Uterus (tissue), 4 donors: ENCODE measurements at places on chromosomes 2 and 18. TPM values are rescaled to one million over a fixed set of nuclear protein-coding genes. Genes with fewer than 3 reads are reported as not detected.

DNA sequence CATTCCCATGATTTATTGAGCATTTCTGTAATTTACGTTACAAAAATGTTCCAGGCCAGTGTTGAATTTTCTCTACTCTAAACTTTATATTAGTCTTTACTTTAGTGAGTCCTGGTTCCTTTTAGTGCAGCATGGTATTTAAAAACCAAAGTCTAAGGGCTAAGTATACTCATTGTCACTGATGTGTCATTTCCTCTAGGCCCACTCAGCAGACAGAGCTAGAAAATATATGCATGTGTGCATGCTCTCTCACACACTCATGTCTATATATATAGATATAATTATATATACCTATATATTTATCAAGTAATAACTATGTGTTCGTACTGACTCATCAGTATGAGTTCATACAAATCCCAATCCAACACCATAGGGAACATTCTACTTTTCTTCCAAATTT, 132.5 kb upstream of the SLC8A1 start:
- no peaks in the 10 kb centered on the region for H3K36me3 ChIP-seq
- no peak for DNase-seq
- H3K4me3 ChIP-seq: no peak overlapping the region
- no peaks in the 10 kb centered on the region for H3K4me1 ChIP-seq
- no peaks in the 10 kb centered on the region for H3K27me3 ChIP-seq
- H3K27ac ChIP-seq: no peak overlapping the region

GRCh38 chr2:235141411-235142128, 189.8 kb downstream of the SH3BP4 start:
- no peaks in the 10 kb centered on the region for H3K36me3 ChIP-seq
- H3K27me3 ChIP-seq: no peaks in the 10 kb centered on the region
- no peak for DNase-seq
- no peak overlapping the region for H3K27ac ChIP-seq

DNA sequence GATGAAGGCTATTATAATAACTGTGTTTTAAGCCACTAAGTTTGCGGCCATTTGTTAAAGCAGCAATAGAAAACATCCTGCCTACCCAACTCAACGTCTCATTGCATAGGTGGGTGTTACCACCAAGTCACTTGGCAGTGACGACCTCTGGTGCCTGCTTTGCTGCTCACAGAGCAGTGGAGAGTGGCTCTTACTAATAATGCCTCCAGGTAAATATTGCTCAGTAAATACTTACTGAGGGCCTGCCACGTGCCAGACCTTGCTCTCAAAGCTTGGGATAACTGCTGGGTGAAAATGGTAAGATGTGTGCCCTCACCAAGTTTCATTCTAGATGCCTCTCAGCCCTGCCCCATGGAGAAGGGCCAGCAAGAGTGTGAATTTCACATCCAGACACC, 27.7 kb downstream of the ITGA6 start:
- H3K4me3 ChIP-seq: no peak overlapping the region
- peaks cover 5% of the 10 kb centered on the region for H3K4me1 ChIP-seq
- no peaks in the 10 kb centered on the region for H3K27me3 ChIP-seq

DNA sequence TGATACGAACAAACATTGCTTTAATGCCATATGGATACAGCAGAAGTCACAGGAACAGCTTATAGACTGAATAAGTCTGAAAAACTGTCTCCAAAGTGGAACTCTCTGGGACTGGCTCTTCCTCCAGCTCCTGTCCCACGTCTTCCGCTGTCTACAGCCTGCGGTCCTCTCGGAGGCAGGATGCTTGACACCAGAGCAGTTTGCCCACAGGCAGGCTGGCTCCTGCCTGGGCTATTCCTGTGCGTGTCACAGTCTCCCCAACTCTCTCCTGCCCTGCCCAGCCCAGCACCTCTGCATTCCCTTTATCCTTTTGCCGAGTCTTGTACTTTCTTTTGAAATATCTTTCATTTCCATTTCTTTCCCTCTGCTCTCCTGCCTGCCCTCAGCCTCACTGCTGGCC, 234.1 kb downstream of the FHOD3 start:
- no peaks in the 10 kb centered on the region for H3K27me3 ChIP-seq
- no peaks in the 10 kb centered on the region for H3K4me1 ChIP-seq
- no peak overlapping the region for H3K4me3 ChIP-seq
- H3K36me3 ChIP-seq: no peaks in the 10 kb centered on the region
- no peak for DNase-seq
- no peak overlapping the region for H3K27ac ChIP-seq

DNA sequence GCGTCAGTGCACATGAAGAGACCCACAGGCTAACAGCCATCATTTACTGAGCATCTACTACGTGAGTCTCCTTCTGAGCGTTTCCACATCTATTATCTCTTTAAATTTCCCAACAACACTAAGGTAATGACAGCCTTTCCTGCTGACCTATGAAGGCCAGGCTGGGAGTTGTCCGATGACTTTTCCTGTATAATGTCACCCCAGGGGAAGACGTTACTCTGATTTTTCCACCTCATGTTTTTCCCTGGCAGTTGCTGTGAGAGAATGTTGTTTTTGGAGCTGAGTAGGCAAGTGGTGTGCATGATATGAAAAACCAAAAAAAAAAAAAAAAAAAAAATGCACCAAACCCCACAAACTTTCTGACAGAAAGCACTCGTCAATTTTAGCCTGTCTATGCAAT, 207.6 kb downstream of the SLC8A1 start:
- H3K4me3 ChIP-seq: no peak overlapping the region
- no peaks in the 10 kb centered on the region for H3K4me1 ChIP-seq
- H3K27ac ChIP-seq: peak overlapping the region; percentile 78

- H3K4me1 ChIP-seq: no peaks in the 10 kb centered on the region
- no peak overlapping the region for H3K27ac ChIP-seq
These were observed 439.7 kb downstream of the RND3 start for GRCh38 chr2:150047620-150048222.

DNA sequence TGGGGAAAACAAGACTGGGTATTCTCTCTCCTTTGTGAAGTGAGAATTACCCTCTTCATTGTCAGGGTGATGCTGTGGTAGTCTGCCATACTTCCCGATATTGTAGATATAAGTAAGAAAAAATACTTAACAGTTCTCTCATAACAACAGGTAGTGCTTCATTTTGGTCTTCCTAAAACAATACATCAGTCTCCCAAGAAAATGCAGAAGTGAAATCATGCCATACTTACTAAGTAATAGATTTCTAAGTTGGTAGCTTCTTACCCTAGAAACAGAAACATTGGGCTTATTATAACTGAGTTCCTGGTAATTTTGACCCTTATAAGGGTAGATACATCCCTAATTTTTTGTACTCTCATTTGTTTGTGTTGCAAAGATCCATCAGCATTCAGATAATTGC, 460.7 kb upstream of the DCC start:
- no peak overlapping the region for H3K27ac ChIP-seq
- no peaks in the 10 kb centered on the region for H3K36me3 ChIP-seq
- no peaks in the 10 kb centered on the region for H3K27me3 ChIP-seq
- H3K4me1 ChIP-seq: no peaks in the 10 kb centered on the region

- no peaks in the 10 kb centered on the region for H3K36me3 ChIP-seq
- DNase-seq: no peak
- H3K27ac ChIP-seq: no peak overlapping the region
- no peaks in the 10 kb centered on the region for H3K4me1 ChIP-seq
These were observed 142.0 kb downstream of the ZEB2 start for GRCh38 chr2:144377914-144378313.

ZNF892 gene
- 3.6 TPM for total RNA-seq

GALNT14 gene
- not detected for total RNA-seq

PAX3 gene
- not detected for total RNA-seq

SERPINB13 gene
- total RNA-seq: not detected

NPPC gene
- not detected for total RNA-seq

GPR45 gene
- total RNA-seq: not detected
